ENCODE measurements at places on chromosomes 2 and 18.

DNA sequence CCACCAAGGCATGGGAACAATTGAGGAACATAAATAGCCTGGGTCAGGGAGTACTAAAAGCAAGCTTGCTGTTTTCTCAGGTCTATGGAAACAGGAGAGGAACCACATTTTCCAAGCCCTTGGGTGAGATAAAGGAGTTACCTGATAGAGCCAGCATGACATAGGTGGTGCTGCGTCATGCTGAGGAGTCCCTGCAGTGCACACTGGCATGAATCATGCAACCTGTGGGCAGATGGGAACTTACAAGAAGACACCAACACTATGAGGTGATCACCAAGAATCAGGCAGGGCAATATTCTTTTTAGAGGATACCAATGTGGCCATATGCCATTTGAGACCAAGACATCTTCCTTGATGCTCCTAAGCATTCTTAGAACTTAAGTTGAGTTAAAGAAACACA, 531.8 kb downstream of the ZEB2 start:
- DNase-seq = no peak

GRCh38 chr2:30147196-30147714, 448 bp downstream of the YPEL5 start:
- no peak for DNase-seq

DNA sequence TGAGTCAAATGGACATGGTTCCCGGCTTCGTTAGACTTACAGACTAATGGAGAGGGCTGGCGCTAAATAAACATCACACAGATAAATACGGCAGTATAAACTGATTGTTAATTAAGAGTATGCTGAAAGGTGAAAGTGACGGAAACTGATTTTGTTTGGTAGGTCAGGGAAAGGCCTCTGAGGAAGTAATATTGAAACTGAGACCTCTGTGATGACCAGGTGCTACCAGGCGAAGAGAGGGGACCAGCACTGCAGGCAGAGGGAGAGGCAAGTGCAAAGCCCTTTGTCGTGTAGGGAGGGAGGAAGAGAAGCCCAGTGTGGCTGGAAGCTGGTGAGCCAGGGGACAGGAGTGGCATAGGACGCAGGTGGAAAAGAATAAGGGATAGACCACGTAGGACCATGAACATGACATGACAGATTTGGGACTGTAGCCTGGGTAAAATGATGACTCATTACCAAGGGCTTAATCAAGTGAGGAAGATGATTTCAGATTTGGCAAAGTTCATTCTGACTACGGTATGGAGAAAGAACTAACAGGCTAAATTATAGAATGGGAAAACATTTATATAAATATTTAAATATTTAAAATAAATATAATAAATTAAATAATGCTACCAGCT, 433.1 kb downstream of the NCKAP5 start:
- no peak for DNase-seq

DNA sequence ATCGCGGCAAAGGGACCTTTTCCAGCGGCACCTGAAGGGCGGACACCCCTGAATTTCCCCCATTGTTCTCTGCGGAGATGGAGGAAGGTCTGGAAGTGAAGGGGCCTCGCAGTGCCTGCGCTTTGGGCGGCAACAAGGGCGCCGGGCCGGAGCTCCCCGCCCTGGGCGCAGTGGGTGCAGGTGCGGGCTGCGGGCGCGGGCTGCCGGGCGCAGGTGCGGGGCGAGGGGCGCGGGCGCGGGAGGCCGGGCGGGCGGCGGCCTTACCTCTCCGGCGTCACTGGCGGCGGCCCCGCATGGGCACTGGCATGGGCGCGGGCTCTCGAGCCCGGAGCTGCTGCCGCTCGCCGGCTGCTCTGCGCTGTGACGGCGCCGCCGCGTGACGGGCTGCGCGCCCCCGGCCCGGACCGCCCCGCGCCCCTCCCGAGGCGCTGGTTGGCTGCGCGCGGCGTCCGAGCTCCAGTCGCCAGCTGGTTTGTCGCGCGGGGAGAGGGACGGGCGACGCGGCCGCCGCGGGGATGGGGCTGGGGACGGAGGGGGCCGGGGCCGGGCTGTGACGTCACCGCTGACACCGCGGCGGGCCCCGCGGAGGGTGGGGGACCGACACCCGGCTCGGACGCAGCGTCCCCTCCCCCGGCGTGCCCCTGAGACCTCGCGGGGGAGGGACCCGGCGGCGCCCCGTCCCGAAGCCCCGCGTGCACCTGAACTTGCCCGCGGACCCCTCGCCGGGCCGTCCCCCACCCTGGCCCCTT, at the start of gene KIF1A:
Gene KIF1A (minus strand): TSS at position 362 of the 749 bp plus-strand sequence. CDS start 22,467 bp downstream, outside the sequence.
- no peak for DNase-seq

DNA sequence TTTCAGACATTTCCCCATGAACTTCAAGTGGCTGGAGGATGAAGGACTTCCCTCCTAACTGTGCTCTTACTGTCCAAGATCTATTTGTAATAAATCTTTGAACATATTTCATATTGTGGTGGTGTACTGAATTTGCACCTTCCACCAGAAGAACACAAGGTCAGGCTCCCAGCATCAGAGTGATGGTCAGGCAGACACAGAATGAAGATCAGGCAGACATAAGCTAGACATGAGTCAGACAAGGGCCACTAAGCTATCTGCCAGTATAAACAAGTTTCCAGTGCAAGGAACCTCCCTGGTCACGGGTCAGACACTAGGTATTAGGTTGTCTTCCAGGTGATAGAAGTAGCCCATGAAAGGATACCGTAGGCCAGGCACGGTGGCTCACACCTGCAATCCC, 20.0 kb downstream of the AQP12B start:
- no peak for DNase-seq

DNA sequence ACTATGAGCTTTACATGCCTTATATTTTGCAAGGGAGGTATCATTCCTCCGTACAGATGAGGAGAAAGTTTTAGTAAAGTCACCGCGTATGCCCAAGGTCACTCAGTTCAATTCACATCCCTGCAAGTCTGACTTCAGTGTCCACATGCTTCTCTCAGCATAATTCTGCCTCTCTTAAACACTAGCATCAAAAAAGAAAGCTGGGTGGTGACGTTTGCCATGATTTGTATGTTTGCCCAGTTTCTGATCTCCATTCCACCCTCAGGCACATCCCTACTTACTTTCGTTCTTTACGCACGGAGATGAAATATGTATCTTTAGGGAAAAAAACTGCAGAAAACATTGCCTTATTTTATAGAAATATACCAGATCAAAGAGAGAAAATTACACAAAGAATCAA, 129.2 kb upstream of the PTPRM start:
- no peak for DNase-seq

DNA sequence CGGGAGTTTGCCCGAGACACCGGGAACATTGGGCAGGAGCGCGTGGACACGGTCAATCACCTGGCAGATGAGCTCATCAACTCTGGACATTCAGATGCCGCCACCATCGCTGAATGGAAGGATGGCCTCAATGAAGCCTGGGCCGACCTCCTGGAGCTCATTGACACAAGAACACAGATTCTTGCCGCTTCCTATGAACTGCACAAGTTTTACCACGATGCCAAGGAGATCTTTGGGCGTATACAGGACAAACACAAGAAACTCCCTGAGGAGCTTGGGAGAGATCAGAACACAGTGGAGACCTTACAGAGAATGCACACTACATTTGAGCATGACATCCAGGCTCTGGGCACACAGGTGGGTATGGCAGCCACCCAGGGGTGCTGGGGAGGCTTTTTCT, 73.8 kb upstream of the EML6 start:
- no peak for DNase-seq

DNA sequence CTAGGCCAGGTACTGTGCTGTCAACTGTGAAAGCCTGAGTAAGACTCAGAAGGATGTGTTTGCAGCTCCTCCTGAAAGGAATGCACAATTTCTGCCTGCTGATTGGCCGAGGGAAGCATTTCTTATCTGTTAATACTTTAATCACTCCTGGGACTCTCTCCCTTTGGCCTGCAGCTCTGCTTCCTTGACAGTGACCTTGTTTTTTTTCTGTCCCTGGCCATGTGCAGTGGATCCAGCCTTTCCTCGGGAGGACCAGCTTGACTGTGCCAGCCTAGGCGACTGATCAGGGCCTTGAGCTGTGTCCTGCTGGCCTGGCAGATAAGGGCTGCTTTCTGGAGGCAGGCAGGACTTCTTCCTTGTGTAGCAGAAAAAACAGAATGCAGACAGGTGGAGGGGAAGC, 10.0 kb downstream of the RNF144A start:
- no peak for DNase-seq

DNA sequence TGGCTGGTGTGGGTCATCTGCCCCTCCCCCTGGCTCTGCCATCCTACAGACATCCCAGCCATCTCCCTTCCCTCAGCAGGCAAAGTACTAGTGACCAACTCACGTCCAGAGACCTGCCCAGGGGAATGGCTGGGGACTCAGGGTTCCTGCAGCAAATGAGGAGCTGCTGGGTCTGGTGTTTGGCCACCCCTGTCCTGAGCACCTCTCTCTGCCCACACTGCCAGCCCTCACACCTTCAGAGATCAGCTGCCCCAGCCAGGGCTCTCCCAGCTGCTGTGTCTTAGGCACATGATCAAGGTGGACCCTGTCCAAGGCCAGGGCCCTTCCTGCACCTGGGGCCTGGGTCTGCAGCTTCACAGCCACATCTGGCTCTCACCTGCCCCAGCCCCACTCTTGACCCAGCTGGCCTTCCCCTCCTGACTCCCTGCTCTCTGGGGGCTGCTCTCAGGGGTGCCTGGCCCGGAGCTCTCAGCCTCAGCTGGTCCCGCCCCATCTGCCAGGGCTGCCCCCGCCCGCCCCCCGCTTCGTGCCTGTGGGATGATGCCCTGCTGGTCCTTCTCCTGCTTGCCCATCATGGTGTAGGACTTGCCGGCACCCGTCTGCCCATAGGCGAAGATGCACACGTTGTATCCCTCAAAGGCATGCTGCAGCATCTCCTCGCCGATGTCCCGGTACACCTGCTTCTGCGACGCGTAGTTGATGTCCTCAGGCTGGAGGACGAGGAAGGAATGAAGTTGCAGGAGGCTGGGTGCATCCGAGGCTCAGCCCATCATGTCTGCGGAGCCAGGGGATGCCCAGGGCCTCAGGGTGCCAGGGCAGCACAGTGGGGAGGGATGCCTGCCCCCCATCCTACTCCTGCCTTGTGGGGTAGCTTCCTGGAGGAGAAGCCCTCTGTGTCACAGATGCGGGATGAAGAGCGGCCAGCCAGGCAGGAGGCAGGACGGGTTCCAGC, 32.2 kb downstream of the KIF1A start:
- DNase-seq = no peak

DNA sequence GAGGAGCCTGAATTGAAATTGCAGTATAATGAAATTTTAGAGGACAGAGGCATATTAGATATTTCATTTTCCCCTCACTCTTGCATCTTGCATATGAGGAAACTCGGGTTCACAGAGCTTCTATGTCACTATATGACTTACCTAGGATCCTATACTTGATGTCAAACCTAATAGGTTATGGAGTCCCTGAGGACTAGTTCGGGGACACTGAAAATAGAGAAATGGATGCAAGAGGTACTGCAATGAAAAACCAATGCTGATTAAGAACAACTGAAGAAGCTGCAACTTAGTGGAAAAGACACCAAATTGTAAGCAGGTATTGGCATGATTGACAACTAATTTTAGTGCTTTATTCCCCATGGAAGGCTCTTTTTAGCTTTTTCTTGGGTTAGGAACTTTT, 210.1 kb downstream of the IKZF2 start:
- no peak for DNase-seq

GRCh38 chr2:169294001-169294675, 68.2 kb downstream of the LRP2 start:
- DNase-seq = no peak

DNA sequence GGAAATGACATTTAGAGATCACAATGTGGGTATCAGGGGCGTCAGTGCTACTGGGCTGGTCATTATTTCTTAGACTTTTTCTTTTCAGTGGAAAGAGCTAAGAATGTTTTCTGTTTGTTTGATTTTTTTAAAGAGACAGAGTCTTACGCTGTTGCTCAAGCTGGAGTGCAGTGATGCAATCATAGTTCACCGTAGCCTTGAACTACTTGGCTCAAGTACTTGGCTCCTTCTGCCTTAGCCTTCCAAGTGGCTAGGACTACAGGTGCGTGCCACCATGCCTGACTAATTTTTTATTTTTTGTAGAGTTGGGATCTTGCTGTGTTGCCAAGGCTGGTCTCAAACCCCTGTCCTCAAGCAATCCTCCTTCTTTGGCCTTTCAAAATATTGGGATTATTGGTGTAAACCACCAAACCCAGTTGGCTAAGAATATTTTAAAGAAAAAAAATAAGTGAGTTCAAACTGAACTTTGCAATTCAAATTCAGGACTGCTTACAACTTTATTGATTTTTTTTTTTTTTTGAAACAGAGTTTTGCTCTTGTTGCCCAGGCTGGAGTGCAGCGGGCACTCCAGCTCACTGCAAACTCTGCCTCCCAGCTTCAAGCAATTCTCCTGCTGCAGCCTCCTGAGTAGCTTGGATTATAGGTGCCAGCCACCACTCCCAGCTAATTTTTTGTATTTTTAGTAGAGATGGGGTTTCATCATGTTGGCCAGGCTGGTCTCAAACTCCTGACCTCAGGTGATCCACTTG, 154.2 kb downstream of the MIB1 start:
- no peak for DNase-seq

GRCh38 chr18:2994603-2995432, 18.1 kb downstream of the LPIN2 start:
- no peak for DNase-seq

DNA sequence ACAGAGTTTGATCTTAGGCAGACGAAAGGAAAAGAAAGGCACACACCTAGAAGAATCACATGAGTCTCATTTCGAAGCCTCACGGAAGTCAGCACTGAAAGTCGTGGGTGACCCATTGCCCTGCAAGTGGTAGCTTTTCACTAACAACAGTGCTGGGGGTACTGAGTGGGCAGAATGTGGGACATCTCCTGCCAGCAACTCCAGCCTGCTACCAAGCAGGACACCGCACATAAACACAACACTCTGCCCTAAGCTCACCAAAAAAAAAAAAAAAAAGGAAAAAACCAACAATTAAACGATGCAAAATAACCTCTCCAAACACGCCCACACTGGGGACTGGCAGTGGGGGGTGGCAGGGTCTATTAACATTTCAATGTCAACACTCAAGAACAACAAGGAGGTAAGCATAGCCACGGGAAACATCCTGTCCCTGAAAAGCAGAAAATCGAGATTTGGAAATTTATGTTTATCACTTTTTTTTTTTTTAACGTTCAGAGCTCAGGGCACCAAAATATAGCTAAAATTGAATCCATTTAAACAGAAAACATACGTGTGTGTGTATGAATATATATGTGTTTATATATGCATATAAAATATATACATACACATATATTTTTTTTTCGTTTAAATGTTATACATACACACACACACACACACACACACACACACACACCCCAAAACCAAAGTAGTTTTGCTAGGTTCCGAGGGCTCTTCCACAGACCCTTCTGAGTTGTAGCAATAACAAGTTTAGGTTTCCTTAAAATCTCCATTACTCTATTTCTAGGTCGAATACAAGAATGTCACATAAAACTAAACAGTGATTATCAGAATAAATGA, 2.2 kb downstream of the INO80D start:
- DNase-seq = no peak
